ENCODE measurements at places on chromosomes 4 and X.

GRCh38 chr4:5133201-5133600, 81.9 kb downstream of the STK32B start:
- no peaks in the 10 kb centered on the region for H3K36me3 ChIP-seq
- no peak for DNase-seq
- no peaks in the 10 kb centered on the region for H3K4me1 ChIP-seq

- H3K36me3 ChIP-seq, result no peaks in the 10 kb centered on the region
- H3K4me1 ChIP-seq, result peaks cover 1% of the 10 kb centered on the region
- no peak for DNase-seq
- no peak overlapping the region for H3K4me3 ChIP-seq
- peaks cover 5% of the 10 kb centered on the region for H3K27me3 ChIP-seq
These were observed 217.6 kb upstream of the TTC29 start for GRCh38 chr4:147163311-147163710.

DNA sequence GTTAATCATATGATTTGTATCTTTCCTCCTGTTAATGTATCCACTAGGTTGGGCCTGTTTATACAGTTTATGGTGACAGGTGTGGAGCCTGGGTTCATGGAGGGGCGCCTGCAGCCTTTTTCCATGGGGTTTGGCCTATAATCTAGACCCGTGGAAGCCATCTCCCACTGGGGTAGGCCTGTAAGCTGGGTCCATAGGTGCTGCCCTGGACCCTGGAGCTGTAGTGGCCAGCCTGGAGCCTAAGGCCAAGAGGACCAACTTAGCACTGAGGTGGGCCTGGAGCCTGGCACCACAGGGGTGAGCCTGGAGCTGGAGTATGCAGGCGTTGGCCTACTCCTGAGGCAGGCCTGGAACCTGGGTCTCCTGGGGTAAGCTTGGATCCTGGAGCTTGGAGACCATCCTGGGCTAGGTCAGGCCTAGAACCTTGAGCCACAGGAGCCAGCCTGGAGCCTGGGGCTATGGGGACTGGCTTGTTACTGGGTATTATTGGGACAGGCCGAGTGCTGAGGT, 249.4 kb upstream of the HTR2C start:
- no peaks in the 10 kb centered on the region for H3K4me1 ChIP-seq
- H3K27ac ChIP-seq, result no peak overlapping the region
- DNase-seq, result no peak
- no peaks in the 10 kb centered on the region for H3K36me3 ChIP-seq
- no peak overlapping the region for H3K4me3 ChIP-seq

GRCh38 chrX:13760426-13760825, 25.9 kb downstream of the OFD1 start:
- H3K36me3 ChIP-seq, result peaks cover 3% of the 10 kb centered on the region
- no peak for DNase-seq
- peaks cover 6% of the 10 kb centered on the region for H3K4me1 ChIP-seq
- no peak overlapping the region for H3K27ac ChIP-seq

DNA sequence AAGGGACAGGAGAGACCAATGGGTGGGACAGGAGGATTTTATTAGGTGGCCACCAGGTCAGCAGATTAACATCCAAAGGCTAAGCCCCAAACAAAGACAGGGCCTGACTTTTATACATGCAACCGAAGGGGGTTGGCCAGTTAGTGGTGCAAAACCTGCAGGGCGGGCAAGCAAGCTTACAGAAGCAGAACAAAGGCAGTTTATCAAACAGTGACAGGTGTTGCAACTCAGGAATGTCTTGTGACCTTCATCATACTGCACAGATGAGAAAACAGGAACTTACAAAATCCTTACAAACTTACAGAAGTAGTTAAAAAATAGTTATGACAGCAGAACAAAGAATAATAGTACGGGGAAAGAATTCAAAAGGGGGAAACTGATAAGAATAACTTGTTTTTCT, 708.1 kb downstream of the GLUD2 start:
- no peak overlapping the region for H3K4me3 ChIP-seq
- no peaks in the 10 kb centered on the region for H3K36me3 ChIP-seq
- H3K27me3 ChIP-seq, result no peaks in the 10 kb centered on the region
- no peak for DNase-seq
- H3K4me1 ChIP-seq, result no peaks in the 10 kb centered on the region
- H3K27ac ChIP-seq, result no peak overlapping the region

DNA sequence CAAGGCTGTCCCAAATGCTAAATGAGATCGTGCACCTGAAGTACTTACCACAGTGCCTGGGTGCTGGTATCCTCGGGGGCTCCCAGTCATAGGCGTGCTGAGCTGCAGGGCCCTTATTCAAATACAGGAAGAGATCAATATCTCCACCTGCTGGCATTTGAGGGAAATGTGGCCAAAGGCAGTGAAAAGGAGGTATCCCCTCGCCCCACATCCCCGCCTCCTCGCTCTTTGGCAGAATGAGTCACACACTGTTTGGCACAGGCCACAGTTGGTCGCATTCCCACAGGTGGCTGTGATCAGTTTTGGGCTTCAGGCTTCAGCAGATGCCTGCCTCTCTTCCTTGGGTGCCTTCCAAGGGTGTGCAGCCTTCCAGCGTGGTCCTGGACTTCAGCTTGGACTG, 28.4 kb downstream of the ZNF185 start:
- no peaks in the 10 kb centered on the region for H3K27me3 ChIP-seq
- peak; percentile 38 for DNase-seq
- H3K27ac ChIP-seq, result no peak overlapping the region
- H3K36me3 ChIP-seq, result no peaks in the 10 kb centered on the region
- no peak overlapping the region for H3K4me3 ChIP-seq

GRCh38 chr4:6125103-6125651, 75.2 kb downstream of the JAKMIP1 start:
- H3K27ac ChIP-seq, result no peak overlapping the region
- no peaks in the 10 kb centered on the region for H3K36me3 ChIP-seq
- H3K27me3 ChIP-seq, result no peaks in the 10 kb centered on the region

GRCh38 chr4:6937754-6938153, 28.1 kb downstream of the TBC1D14 start:
- DNase-seq, result no peak
- no peak overlapping the region for H3K27ac ChIP-seq
- H3K4me3 ChIP-seq, result no peak overlapping the region
- H3K27me3 ChIP-seq, result no peaks in the 10 kb centered on the region

DNA sequence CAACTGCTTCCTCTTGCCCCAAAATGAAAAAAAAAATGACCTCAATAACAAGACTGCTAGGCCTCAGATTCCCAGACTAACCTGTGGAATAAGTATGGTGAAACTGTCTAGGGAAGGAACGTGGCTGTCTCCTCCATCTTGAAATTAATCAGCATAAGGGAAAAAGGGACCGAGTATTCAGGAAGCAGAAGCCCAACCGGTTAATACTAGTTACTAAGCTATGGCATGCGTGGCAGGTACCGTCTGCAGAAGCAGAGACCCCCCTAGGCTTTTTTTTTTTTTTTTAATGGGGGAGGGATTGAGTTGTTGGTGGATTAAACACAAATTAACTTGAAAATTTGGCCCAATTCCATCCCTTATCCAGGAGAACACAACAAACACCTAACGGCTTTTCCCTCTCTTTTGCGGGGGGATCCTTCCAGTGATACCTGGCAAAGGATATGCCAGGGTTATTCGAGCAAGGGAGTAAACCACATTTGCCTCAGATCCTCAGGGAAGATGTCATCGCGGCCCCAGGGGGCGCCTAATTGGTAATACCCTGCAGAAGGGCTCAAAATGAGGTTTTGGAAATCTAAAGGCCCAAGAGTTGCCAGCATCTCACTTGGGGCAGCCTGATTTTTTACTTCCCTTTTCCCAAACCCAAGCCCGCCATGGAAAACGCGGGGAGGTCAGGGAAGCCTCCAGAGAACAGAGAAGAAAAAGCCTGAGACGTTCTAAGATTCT, 893 bp downstream of the RLIM start:
- H3K4me3 ChIP-seq, result peak overlapping the region; percentile 99
- H3K36me3 ChIP-seq, result no peaks in the 10 kb centered on the region
- H3K27ac ChIP-seq, result peak overlapping the region; percentile 81
- DNase-seq, result no peak
- H3K4me1 ChIP-seq, result peaks cover 2% of the 10 kb centered on the region
- H3K27me3 ChIP-seq, result no peaks in the 10 kb centered on the region

DNA sequence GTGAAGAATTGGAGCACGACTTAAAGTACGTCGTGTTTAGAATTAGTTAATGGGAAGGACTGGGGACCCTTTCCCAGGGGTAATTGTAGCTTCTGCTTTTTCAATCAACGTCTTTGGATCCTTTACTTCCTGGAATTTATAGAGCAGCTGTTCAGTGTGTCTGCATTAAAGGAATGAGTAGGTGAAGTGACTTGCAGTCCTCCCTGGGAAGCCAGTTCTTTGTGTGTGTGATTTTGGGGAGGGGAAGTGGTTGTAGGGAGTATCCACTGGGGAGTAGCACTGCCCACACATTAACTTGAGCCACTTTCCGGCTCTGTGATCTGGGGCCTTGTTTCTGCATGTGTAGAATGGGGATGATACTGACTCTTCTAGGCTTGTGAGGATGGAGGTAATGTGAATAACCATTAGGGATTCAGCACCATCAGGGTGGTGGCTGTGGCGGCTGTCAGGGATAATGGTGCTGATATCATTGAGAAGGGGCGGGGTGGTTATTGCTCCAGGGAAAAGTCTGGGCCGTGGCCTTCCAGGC, 54.7 kb downstream of the TMEM131L start:
- no peak overlapping the region for H3K4me3 ChIP-seq
- no peak overlapping the region for H3K27ac ChIP-seq
- no peak for DNase-seq
- H3K4me1 ChIP-seq, result peaks cover 10% of the 10 kb centered on the region

DNA sequence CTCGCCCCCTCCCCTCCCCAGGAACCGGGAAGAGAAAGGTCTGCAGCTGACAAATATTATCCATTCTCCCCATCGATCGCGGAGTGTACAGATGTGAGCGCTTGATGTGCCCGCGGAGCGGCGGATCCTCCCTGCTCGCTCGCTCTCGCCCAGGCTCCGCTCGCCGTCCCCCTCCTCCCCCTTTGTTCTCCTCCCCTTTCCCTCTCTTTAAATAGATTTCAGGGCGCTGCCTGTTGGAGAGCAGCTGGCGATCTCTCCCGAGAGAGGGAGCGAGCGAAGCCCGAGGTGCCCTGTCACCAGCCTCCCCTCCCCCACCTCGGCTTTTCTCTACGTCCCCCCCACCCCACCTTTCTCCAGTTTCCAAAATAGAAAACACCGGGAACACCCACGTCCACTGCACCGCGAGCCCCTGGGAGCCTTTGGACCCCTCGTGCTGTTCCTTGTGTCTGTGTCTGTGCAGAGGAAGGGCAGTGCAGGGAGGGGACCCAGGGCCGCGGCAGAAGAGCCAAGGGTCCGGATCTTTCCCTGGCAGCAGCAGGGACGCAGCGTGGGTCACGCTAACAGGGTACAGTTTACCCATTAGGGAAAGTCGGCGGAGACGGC, 56.6 kb upstream of the BCOR start:
- peaks cover 13% of the 10 kb centered on the region for H3K4me1 ChIP-seq
- no peaks in the 10 kb centered on the region for H3K36me3 ChIP-seq
- peak overlapping the region; percentile 71 for H3K4me3 ChIP-seq
- DNase-seq, result no peak

All from neuronal stem cell (in vitro differentiated cells).